ENCODE measurements at places on chromosomes 6 and 20.

DNA sequence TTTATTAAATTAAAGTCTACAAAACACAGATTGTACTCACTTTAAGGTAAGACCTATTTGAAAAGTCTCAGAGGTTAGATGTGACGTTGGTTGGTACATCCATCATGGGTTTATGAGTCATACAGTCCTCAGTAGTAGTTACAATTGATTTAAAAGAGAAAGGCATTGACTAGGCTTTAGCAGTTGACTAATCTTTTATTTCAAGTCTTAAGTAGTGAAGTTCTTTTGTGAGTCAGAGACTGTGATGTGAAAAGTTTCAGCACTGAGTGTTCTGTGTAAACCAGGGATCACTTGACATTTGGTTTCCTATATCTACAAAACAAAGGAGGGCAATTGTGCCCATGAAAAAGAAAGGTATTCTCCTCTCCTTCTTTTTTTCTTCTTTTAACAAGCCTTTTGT lies 221.3 kb downstream of the GRIK2 start:
- no peak for DNase-seq

DNA sequence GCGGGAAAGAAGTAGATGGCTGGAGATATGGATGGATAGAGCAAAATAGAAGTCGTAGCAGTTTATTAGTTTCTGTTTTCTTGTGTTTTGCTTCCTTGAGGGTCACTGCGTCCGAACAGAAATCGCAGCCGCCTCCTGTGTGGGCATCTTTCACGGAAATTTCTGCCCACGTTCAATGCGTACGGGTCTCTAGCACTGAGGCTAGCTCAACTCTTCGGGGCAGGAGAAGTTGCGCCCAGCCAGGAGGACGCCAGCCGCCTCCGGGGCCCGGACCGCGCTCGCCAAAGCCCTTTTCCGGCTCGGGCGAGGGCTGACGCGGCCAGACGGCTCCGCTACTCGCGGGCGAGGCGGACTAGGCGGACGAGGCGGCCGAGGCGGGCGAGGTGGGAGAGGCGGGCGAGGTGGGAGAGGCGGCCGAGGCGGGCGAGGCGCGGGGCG lies 814 bp downstream of the TFAP2B start:
- no peak for DNase-seq

DNA sequence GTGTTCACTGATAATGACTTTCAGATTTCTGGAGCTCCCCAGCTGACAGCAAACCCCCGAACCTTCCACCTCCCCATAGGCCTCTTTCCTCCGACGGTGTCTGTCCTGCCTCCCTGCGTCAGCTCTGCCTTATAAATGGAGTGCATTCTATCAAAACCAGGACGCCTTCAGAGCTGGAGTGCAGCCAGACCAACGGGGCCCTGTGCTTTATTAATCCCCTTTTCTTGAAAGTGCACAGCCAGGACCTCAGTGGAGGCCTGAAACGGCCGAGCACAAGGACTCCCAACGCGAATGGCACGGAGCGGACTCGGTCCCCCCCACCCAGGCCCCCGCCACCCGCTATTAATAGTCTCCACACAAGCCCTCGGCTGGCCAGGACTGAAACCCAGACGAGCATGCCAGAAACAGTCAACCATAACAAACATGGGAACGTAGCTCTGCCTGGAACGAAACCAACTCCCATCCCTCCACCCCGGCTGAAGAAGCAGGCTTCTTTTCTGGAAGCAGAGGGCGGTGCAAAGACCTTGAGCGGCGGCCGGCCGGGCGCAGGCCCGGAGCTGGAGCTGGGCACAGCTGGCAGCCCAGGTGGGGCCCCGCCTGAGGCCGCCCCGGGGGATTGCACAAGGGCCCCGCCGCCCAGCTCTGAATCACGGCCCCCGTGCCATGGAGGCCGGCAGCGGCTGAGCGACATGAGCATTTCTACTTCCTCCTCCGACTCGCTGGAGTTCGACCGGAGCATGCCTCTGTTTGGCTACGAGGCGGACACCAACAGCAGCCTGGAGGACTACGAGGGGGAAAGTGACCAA lies 42.3 kb upstream of the NAA20 start:
- no peak for DNase-seq

GRCh38 chr6:13653296-13653695 lies 38.2 kb downstream of the NOL7 start:
- DNase-seq, result no peak

GRCh38 chr20:21564127-21564773 lies 50.4 kb upstream of the NKX2-2 start:
- no peak for DNase-seq

GRCh38 chr6:122284848-122285247 lies 114.6 kb upstream of the HSF2 start:
- no peak for DNase-seq

GRCh38 chr6:57106990-57107389 lies 17.0 kb downstream of the ZNF451 start:
- no peak for DNase-seq

DNA sequence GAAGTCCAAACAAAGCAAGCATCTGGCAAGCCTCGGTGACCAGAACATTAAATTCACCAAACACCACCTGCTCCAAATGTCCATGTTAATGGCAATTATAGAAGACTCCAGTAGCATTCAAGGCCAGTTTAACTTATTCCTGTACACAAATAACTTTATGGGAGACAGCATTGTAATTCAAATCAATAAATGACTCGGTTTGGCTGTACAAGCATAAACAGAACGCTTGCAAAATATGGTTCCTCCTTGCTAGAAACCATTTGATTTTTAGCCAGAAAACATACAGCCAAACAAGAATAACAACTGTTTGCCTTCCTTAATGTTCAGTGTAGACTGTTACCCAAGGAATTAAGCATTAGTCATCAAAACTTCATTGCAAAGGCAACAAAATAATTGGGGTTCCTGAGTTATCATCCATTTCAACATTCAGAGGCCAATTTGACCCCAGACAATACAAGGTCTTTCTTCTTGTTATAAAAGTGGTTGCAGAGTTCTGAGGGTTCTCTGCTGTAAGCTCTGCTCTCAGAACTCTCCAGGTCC lies 125.1 kb downstream of the BFSP1 start:
- no peak for DNase-seq

DNA sequence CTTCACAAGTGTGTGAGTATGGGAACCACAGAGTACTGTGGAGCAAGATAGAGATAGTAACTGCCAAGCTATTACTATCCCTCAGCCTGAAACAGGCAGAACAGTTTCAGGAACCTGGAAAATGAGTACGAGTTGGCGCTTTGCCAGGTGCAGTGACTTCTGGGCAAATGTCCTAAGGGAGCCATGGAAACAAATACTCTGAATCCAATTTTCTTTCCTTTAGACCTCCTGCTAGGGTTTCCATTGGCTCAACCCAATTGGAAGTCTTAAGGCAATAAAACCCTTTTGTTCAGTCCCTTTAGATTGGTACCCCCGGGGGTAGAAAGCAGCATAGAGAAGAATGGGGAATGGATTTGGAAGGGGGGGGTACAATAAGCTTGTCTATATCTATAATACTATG lies 205.0 kb upstream of the EPHA7 start:
- no peak for DNase-seq

- no peak for DNase-seq
Observed at GRCh38 chr6:161101517-161101916, 109.9 kb downstream of the MAP3K4 start.

DNA sequence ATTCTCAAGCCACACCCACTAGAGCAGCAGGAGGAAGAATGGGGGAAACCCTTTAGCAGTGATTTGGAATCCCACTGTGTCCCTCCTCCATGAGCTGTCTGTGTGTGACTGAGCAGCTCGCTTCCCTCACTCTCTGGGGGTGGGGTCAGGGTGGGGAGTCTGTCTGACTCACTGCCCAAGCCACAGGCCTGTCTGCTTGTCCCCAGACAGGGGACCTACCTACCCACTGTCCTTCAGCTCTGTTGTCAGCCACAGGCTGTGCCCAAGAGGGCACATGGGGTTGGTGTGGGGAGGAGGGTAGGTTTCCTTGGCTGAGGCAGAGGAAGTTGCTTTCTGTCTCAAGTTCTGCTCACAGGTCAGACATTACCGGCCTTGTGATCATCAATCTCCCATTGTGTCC lies 127.0 kb downstream of the MAFB start:
- no peak for DNase-seq

DNA sequence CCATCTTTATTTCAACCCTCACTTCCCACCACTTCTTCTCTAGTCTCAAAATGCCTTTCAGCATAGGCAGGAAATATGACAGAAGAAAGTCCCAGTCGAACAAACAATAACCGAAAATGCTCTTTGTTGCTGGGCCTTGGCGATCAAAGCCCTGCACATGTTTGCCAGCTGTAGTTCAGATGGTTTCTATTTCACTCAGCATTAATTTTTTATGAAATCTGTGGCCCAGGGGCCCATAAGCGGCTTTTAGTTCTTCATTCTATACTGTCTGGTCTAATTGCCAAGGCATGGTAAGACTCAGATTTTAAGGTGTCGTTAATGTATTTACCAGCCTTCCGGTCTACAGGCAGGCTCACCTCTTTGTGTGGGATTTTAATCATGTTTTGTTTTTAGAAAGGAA lies 10.9 kb upstream of the F13A1 start:
- no peak for DNase-seq

DNA sequence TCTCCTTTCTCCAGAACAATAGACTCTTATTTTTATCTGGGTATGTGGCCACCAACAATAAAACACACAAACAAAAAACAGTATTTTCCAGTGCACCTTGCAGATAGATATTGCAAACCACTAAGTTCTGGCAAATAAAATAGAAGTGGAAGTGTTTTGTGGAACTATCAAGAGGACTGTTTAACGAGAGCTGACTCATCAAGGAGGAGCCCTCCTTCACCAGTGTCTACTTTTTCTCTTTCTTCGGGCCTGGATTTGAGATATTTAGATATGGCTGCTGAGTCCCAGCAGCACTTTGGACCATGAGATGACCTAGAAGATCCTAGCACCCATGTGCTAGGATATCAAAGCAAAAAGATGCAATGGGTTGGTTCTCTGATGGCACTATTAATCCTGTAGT lies 154.7 kb downstream of the AIG1 start:
- DNase-seq, result no peak

- no peak for DNase-seq
Observed at GRCh38 chr6:112173221-112173804, 81.1 kb downstream of the LAMA4 start.

- no peak for DNase-seq
Observed at GRCh38 chr20:53961527-53961926, 108.9 kb downstream of the BCAS1 start.

DNA sequence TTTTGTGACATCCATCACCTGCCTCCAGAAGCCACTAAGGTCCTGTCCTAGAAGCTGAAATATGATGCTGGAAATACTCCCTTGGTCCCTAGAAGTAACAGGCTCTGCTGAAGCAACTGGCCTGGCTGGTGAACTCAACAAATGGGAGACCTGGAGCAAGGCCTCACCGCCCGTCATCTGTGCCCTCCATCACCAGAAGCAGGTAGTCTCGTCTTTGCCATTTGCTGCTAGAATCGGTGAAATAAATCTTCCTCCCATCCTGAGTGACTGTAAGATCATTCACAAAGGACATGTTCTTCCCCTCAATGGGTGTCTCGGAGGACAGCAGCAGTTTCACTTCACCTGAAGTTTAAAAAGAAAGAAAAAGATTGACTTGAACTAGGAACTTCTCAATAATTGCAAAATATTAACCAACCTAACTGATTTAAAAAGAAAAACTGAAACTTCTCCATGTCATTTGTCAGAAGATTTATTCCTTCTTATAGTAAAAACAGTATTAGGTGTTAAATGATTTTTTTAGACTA lies 21.0 kb downstream of the CST7 start:
- DNase-seq, result no peak

GRCh38 chr6:69878795-69879194 lies 12.4 kb downstream of the COL19A1 start:
- no peak for DNase-seq

- no peak for DNase-seq
Observed at GRCh38 chr20:8693709-8694108, 375.2 kb upstream of the PLCB4 start.

GRCh38 chr6:155959898-155960495 lies 504.4 kb upstream of the NOX3 start:
- no peak for DNase-seq

DNA sequence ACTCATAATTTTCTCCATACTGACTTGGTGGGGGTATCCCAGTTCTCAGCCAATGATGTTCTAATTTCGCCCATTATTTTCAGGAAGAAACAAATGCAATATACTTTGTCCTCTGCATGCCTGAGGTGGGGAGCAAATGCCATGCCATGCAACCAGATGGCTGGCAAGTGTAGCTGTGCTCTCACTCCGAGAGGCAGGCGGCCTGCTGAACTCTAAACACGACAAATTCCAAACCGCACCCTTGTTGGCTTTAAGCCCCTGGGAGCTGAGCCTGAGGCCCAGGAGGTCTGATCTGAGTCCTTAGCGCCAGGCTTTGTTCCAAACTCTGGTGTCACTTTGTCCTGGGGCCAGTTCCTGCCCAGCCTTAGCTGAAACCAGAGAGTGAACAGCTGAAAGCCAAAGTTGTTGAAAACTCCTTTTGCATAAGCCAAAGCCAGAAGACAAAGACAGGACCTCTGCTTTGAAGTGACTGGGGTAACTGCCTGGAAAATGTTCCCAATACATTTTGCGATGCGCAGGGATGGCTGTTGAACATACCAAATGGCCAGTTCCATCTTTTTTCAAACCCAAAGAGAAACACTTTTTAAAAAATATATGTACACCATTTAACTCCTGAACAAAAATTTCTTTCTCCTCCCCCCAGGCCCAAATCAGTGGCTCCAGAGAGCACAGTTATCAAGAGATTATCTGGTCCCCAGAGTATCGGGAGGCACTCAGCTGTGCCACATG lies 46.2 kb downstream of the TTI1 start:
- no peak for DNase-seq

GRCh38 chr20:59802018-59802417 lies 131.4 kb downstream of the SYCP2 start:
- no peak for DNase-seq

GRCh38 chr6:21967056-21967974 lies 329.5 kb downstream of the PRL start:
- DNase-seq, result no peak

DNA sequence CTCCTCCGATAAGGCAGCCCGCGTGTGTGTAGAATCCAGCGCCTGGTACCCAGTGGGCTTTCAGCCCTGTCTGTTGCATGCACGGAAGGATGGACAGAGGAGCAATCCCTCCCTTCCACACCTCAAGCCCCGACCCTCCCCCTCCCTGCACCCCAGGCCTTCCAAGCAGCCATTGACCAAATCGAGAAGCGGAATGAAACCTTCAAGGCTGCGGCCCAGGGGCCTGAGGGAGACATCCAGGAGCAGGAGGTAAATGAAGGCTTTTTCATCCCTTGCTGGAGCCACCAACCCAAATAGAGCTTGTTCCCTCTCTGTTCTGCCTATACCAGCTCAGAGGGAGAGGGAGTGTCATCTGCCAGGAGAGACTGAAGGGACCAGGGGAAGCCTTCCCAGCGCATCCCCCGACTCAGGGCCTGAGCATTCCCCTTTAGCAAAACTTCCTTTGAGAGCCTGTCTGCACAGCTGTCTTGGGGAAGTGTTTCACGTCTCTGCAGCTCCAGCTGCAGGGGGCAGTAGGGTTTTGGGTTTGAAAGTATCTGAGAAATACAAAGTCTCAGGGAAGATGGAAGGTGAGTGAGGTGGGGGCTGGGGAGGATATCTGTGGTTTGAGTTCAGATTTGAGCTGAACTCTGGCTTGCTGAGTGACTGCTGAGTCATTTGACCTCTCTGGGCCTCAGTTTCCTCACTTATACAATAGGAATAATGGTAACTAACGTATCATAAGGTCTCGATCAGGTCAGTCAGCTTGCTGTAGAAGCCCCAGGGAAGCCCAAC lies 16.1 kb downstream of the FGD2 start:
- peak; percentile 36 for DNase-seq

All from T-helper 1 cell (primary cell).